ENCODE measurements at places on chromosomes 5 and 9.

GRCh38 chr5:174419540-174420132 is 304.7 kb upstream of the MSX2 start:
- DNase-seq = no peak

DNA sequence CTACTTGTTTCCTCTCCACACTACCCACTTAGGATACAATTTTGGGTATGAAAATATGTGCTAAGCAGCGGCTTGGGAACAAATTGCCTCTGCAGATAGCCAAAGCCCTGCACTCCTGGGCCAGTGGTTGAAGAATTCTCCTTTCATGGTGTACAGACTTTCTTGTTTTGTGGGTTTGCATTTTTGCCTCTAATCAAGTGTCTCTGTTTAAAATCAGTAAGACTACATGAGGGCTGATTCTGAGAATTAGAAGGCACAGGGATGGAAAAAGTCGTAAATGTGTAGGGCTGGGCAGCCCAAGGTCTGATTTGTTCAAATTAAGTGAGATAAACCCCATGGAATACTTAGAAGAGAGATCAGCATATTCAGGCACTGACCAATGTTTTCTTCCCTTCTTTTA is 103.7 kb upstream of the CD180 start:
- no peak for DNase-seq

- DNase-seq = no peak
Observed at GRCh38 chr9:108167136-108167900, 677.7 kb upstream of the KLF4 start.

DNA sequence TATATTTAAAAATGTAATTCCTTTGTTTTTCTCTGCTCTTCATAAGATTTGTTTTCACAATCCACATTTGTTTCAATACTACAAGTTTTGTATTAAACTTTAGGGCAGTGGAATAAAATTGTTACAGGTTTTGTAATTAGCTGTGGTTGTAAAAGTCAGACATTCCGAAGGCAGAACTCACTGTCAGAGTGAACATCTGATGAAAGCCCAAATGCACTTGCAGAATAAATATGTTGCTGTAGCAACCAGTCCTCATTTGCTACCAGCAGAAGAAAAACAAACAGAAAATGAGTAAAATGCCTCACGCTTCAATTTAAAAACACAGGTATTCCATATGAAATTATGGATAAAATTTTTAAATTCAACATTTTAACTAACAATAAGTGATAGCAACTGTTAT is 740.1 kb upstream of the FAM174A start:
- no peak for DNase-seq

DNA sequence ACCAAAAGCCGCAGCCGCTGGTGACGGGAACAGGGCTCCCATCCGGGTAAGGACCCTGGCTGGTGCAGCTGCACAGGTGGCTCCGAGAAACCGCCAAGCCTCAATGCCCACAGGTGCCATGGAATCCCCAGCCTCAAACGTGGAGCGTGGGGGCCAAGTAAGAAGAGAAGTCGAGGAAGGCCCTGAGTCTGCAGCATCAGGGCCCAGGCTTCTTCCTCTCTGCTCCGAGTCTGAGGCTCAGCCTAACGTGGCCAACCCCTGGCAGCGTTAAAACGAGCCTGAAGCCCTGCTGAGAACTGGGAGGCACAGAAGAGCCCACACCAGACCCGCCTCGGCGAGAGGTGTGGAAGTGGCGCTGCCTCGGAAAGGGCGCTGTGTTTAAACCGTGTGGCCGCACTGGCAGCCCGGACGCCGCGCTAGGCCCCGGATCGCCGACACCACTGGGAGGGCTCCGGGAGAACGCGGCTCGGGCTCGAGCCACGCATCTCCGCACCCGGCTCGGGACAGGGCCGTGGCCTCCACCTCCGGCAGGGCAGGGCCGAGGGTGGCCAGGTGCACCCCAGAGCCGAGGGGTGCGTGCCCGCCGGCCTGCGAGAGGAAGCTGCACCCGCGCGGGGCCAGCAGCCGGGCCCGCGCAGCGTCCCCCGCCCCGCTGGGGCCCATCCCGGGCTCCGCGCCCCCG is 730 bp downstream of the ZMYND19 start:
- no peak for DNase-seq

- no peak for DNase-seq
Observed at GRCh38 chr5:60333005-60333571, 366.9 kb downstream of the DEPDC1B start.

DNA sequence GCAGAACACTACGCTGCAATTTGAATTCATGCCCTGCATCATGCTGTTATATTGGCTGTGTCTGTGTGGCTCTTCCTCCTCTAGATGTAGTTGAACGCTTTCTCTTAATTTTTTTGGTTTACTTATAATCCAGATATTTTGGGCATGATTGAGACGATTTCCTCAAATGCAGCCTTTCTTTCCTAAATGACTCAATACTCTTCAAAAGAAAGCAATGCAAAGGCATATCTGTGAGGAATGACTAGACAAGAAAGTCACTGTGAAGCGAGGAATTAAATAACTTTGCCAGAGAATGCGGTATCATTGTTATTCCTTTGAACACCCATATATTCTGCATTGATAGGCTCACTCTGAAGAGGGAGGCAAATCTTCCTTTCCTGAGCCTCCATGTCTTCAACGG is 152.8 kb downstream of the YIPF5 start:
- no peak for DNase-seq

DNA sequence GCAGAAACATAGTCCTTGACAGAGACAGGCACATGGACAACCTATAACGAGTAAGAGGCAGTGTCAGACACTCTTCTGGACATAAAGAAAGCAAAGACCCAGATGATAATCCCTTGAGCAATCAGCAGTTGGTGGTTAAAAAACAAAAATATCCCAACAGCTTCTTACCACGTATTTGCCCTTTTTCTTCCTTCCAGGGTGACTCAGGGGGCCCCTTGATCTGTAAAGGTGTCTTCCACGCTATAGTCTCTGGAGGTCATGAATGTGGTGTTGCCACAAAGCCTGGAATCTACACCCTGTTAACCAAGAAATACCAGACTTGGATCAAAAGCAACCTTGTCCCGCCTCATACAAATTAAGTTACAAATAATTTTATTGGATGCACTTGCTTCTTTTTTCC is 9.5 kb downstream of the GZMK start:
- no peak for DNase-seq

DNA sequence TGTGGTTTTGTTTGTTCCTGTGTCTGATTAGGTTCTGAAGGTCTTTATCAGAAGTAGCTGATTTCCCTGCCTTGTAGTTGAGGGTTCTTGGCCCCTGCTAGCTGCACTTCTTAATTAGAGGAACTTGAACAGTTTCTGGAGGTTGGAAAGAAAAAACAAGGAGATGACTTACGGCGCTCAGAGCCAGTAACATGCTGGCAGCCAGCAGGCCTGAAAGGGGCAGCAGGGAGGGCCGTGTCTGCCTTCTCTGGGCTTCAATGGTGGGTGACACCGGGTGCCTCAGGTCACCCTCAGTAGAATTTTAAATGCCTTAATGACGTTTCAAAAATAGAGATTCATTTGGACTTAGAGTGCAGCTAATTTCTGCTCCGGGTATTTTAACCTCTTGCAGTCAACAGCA is 15.8 kb downstream of the UBE2QL1 start:
- no peak for DNase-seq

- no peak for DNase-seq
Observed at GRCh38 chr5:160312960-160313727, 780 bp upstream of the CCNJL start.

DNA sequence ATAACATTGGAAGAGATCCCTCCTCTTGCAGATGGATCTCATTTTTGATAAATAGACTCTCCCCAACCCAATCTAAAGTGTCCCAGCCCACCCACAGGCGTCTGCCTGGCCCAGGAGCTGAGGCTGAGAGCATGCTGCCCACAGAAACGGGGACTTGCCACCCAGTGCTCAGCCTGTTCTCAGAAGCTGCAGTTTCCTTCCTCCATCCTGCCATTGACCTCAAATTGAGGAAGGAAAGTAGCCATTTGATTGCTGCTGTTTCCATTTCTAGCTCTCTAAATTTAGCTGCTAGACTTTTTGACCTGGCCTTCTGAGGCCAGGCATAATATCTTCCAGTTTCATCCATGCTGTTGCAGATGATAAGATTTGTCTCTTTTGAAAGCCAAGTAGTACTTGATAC is 31.1 kb upstream of the FRMD3 start:
- no peak for DNase-seq

- no peak for DNase-seq
Observed at GRCh38 chr9:98811051-98811650, 3.7 kb downstream of the GALNT12 start.

- DNase-seq = no peak
Observed at GRCh38 chr9:69949396-69949795, 94.3 kb upstream of the MAMDC2 start.

GRCh38 chr5:67998709-67999261 is 216.8 kb upstream of the PIK3R1 start:
- no peak for DNase-seq

Measured in NCI-H524 treated with DMSO at 0.1 percent for 48 hours (cell line).